ENCODE measurements at places on chromosomes 3 and 15.

GRCh38 chr3:29412110-29412509 lies 131.2 kb downstream of the RBMS3 start:
- no peak for DNase-seq

DNA sequence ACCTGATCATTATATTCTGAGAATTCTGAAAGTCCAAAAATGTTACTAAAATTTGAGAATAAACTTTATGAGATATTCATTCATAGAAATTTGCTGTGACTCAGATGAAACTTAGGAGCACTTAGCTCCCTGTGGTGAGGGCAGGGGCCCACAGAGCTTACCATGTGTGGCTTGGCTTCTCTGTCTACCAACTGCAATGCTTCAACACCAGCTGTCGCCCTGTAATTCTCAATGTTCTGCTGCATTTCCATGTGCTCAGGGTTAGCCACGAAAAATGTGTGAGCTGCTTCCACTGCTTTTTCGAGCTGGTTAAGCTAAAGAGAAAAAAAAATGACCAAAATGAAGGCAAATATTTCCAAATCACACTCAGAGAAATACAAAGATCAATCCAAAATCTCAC lies 125.6 kb downstream of the P3H2 start:
- DNase-seq = no peak

GRCh38 chr3:130117933-130118332 lies 36.3 kb downstream of the ALG1L2 start:
- DNase-seq = no peak

- no peak for DNase-seq
Observed at GRCh38 chr3:111895071-111895470, 36.0 kb downstream of the PHLDB2 start.

GRCh38 chr15:29740692-29741311 lies 81.5 kb downstream of the TJP1 start:
- DNase-seq = no peak
